ENCODE measurements at places on chromosomes 4 and X.

- DNase-seq: no peak
These were observed 465.5 kb upstream of the CTSO start for GRCh38 chr4:156419080-156419685.

DNA sequence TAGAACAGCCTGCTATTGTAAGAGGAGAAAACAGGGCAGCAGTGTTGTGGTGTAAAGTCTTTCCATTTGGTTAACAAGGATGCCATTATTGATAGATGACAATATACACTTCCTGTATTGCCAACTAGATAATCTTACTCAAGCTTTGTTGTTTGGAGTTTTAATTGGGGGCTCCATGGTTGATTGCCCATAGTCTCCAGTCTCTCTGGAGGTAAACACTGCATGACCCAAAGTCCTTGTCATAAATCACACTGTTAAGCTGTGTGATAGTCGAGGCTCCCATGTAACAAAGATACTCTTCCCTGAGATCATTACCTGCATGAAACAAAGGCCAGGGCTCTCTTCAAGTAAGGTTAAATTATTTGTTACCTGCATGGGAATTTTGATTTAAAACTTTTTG lies 394.6 kb downstream of the C4orf33 start:
- DNase-seq: no peak

GRCh38 chr4:46385946-46386345 lies 4.0 kb downstream of the GABRA2 start:
- no peak for DNase-seq

DNA sequence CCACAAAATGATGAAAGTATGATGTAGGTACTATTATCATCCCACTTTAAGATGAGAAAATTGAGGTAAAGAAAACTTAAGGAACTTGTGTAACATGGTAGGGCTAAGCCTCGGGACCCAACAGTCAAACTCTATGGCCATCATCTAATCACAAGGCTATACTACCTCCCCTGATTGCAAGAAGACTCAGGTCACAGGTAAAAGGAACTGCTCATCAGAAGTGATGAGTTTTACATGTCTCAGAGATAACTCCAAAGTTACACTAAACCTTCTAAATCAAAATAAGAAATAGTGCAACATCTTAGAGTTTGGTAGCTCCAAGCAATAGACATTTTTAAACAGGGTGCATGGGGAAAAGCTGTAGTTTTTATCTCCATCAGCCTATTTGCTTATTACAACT lies 96.5 kb upstream of the MYOZ2 start:
- no peak for DNase-seq

GRCh38 chr4:19803406-19803805 lies 448.3 kb upstream of the SLIT2 start:
- no peak for DNase-seq

- DNase-seq: no peak
These were observed 73.3 kb upstream of the TLR2 start for GRCh38 chr4:153610623-153611376.

DNA sequence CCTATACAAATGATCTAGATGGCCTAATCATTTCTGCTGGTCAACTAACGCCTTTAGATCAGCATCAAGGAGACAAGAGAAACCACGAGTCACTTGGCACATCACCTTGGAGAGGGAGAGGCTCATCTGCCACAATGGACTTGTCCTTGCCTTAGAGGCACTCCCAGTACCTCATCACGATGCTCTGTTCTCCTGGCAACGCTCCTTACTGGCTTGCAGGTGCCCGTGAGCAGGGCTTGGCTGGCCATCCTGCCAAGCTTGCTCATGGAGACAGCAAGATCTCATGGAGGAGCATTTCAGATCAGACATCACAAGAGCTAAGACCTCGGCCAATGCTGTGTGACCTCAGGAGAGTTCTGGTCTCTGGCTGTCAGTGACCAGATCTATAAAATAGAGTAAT lies 2.7 kb upstream of the SMIM20 start:
- DNase-seq: no peak

GRCh38 chr4:182918791-182919302 lies 1.7 kb upstream of the DCTD start:
- no peak for DNase-seq

DNA sequence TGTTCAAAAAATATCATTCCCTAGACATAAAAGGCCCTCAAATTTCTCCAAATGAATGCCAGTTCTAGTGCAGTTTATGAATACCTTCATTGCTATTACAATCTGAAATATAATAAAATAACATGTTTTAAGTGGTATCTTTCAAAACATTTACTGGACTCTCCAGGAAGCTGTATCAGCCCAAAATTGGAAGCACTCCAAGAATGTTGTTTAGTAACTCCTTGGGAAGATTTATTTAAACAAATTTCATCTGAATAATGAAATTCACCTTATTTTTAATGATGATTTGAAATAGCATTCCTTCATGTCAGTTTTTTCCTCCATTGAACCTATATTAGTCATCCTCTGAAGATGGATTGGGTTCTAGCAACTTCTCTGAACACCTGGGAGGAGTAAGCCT lies 217.2 kb upstream of the PCDH18 start:
- DNase-seq: no peak

GRCh38 chr4:31946456-31946855 lies 1226.3 kb downstream of the PCDH7 start:
- no peak for DNase-seq

DNA sequence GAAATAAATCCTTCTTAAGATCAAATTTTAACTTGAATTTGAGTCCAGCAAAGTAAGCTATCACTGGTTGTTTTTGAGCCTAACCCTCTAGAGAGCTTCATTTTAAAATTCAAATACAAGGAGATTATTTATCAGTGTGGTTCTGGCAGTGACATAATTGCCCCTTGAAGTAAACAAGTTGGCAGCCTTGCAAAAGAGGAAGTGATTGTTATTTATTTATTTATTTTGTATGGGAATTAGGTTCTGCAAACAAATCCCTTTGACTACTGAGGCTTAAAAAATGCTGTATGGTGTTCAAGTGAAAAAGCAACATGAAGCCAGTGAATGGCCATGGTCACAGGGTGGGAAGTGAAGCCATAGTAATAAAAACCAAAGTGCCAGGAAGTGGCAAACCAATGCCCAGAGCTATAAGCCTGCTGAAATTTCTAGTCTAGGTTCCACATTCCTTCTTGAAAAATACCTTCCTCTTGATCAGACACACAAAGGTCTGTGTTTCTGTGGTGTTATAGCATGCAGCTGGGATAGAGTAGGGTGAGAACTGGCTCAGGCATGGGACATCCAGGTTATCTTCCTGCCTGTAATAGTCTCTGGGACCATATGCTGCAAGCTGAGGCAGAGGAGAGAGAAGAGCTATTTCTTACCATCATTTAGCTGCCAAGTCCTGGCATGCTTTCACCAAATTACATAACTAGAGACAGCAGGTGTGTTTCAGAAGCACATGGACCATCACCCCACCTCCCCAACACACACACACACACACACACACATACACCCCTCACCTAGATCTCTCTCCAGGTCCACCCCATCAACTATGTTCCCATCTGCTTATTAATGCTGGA lies 47.1 kb upstream of the TSPAN7 start:
- no peak for DNase-seq

GRCh38 chr4:112002248-112002661 lies 143.0 kb upstream of the FAM241A start:
- no peak for DNase-seq

DNA sequence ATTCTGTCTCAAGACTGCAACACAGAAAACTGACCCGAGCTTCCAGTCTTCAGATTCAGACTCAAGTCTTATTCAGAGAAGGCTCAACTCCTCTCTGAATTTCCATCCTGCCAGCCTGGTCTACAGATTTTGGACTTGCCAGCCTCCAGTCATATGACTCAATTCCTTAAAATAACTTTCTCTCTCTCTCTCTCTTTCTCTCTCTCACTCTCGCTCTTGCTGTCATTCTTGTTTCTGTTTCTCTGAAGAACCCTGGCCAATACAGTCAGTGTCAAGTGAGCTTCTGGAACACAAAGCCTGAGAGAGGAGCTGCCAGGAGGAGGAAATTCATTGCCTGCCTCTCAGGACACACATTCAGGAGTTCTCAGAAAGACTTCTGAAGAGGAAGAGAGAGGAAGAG lies 154.9 kb downstream of the PARM1 start:
- no peak for DNase-seq
